Effector CD8-positive, alpha-beta T cell (primary cell): ENCODE measurements at places on chromosomes 4 and X.
A peak's percentile ranks its signal among the peaks of the same experiment; 100 is the strongest.

DNA sequence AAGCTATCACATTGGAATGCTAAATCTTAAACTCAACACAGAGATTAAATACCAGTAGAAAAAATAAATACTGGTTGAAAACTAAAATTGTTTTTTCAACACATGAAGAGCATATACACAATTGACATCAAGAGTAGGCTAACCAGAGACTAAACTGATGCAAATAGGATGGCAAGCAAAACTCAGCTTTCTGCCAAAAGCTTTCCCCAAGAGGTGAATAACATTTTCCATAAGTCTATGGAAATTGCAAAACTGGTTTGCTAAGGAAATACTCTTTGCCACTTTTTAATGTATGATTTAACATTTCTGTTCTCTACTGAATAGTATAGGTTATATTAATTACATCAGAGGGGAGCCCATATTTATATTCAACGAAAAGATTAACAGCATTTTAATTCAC is 23.8 kb downstream of the IQCM start:
- no peak for DNase-seq

GRCh38 chrX:45980726-45981125 is 564.5 kb downstream of the ZNF674 start:
- DNase-seq = no peak

- no peak for DNase-seq
Measured at GRCh38 chr4:151347490-151348235, 22.3 kb upstream of the SH3D19 start.

DNA sequence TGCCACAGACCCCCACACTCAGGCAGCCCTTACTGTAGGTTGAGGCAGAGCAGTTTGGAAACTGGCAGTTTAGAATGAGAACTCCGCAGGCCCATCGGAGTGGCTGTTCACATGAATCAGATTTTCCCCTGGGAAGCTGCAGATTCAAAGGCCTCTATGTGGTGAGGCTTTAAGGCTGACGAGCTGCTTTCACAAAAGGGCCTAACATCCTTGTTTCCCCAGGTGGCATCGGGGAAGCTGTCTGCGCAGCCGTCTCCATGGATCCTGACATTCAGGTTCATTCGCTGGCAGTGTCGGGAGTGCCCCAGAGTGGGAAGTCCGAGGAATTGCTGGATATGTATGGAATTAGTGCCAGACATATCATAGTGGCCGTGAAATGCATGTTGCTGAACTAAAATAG is 33.7 kb downstream of the TKTL1 start:
- no peak for DNase-seq

DNA sequence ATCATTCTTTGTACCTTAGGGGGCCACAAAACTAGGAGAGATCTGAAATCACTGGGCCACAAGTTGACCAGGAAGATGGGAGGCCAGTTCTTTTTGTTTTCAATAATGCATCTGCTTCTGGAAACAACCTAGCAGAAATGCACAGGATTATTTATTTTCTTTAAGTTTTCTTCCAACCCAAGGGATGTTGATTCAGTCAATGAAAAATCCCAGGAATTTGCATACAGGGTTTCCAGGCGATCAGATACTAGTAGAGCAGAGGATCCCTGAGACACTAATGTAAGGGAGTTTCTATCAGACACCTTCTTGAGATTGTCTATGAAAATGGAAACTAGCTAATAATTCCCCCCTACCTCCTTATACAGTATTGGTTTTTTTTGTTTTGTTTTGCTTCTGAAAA is 7.4 kb downstream of the ATOH1 start:
- no peak for DNase-seq

DNA sequence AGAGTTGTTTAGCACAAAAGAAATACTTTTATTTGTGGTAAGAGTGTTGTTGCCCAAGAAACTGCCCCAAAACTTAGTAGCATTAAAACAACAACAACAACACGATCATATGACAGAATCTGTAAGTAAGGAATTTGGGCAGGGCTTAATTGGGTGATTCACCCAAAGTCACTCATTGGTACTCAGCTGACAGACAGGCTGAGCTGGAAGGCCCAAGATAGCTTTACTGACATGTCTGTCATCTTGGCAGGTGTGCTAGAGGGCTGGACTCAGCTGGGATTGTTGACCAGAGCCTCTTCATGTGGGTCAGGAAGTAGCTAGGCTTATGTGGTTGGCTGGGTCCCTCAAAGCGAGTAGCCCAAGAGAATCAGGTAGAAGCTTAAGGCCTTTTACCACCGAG is 52.3 kb downstream of the KIAA0232 start:
- no peak for DNase-seq

DNA sequence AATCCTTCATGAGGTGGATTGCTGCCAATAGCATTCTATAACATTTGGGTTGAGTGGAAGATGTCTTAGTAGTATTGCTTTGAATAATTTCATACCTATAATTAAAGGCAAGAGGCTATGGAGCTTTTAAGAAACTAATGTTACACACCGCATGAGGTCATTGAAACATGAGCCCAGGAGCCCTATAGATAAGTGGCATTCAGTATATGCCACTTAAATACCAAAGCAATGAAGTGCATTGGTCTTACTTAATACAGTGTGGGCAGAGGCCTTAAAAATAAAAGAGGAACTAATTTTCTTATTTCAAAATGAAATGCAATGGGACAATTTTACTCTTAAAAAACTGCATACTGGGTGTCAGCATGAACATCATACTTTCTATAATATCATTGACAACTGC is 47.5 kb downstream of the SPATA18 start:
- no peak for DNase-seq

GRCh38 chr4:122500852-122501501 is 44.5 kb upstream of the IL2 start:
- no peak for DNase-seq

- no peak for DNase-seq
Measured at GRCh38 chr4:55099816-55100215, 25.6 kb downstream of the KDR start.

GRCh38 chr4:7235030-7235380 is 42.7 kb downstream of the SORCS2 start:
- DNase-seq = no peak

- DNase-seq = no peak
Measured at GRCh38 chrX:276581-277201, 4.5 kb upstream of the PLCXD1 start.

GRCh38 chr4:53782458-53782845 is 191.2 kb upstream of the LNX1 start:
- no peak for DNase-seq

- DNase-seq = no peak
Measured at GRCh38 chr4:150584111-150584915, 2.4 kb downstream of the MAB21L2 start.

- DNase-seq = peak; percentile 50
Measured at GRCh38 chrX:130110379-130111219, at the start of gene ELF4. Gene ELF4 (minus strand): TSS chrX:130110497. CDS start chrX:130081330, 29,167 bp downstream.

GRCh38 chr4:53113431-53114225 is 251.5 kb downstream of the RASL11B start:
- no peak for DNase-seq

DNA sequence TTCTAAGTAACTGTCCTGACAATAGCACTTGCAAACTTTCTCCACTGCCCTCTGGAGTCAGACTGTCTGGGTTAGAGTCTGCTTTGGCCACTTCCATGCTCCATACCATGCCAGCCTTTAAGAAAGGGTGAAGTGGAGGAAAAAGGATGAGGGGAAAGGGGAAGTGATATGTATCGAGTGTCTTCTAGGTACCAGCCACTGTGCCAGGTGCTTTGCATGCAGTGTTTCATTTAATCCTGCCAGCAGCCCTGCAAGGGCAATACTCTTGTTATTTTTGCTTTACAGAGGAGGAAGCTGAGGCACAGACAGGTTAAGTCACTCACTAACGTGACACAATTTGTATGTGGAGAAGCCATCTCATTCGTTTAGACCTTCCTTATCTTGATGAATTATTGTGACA is 55.6 kb downstream of the RTL9 start:
- no peak for DNase-seq

- no peak for DNase-seq
Measured at GRCh38 chr4:1626151-1626550, 58.0 kb downstream of the FAM53A start.
